ENCODE measurements at places on chromosomes 12 and 14.
A peak's percentile ranks its signal among the peaks of the same experiment; 100 is the strongest.

DNA sequence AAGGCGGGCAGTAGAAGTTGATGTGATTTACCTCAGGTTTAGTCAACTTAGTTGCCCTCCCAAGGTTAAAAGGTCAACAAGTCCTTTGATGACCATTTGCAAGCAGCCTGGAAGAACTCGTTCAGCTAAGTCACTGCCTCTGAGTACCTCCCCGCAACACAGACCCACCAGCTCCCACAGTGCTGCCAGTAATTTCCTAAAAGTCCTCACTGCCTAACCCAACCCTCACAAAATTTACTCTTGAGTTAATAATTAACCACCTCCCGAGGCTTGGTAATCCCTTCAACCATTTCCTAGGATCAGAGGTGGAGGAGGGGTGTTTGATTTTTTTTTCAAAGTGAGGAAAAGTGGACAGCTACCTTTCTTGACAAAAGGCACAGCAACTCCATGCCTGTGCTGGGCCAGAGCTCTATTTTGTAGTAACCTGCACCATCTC, 55.8 kb downstream of the MAP3K9 start:
- no peak for DNase-seq

GRCh38 chr14:69358966-69359365, 39.1 kb downstream of the ERH start:
- DNase-seq = no peak

DNA sequence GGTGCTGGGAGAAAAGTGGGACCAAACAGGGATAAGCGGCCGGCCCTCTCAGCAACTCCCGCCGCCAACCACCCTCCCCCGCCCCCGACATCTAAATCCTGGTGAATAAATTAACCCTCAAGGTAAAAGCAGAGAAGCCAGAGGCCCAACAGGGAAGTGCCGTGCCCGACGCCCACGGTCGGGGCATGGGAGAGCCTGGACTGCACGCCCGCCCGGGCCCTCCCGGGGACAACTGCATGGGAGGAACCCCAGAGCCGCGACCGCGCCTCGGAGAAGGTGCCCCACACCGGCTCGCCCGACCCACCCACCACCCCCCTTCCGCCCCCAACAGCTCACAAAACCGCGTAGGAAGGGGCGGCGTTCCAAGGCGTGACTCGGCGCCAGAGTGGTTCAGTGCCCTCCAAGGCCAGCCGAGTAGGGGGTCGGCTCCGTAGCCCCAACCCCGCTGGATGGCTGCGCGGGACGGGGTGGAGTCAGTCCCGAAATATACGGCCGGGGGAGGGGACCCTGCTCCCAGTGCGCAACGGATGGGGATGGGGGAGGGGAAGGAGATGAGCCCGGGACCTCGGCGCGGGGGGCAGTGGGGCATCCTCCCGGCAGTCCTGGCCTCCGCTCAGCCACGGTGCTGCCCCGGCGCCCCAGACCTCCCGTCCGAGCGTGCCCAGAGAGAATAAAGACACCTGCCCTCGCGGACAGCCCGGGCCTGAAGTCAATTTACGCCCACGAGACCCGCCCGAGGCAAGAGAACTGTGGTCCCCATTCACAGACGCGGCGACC, 732 bp downstream of the SLC25A29 start:
- peak; percentile 58 for DNase-seq

DNA sequence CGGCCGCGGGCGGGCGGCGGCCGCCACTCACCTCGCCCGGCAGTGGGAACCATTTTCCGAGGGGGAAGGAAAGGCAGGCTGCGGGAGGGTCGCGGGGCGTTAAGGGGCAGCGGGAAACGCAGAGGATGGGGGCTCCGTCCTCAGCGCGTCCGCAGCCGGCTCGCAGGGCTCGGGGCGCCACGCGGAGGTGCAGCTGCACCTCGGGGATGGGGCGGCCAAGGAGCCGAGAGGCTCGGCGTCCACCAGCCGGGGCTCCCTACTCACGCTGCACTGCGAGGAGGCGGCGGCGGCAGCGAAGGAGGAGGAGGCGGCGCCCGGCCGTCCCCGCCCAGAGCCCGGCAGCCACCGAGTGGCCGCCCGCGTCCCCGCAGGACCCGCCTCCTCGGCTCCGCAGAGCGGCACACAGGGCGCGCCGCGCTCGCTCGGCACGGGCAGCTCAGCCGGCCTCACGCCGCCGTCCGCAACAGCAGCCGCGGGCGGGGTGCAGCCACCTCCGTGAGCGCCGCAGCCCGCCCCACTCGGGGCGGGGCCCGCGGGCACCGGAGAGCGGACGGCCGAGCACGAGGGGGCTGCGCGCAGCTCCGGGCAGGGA, at the start of gene ATP2B1:
Gene ATP2B1, minus strand, starts transcription at position 274 of the 592 bp plus-strand sequence. CDS start 52,952 bp downstream, outside the sequence.
- DNase-seq = peak; percentile 88

GRCh38 chr14:23117371-23118020, 1.6 kb downstream of the CEBPE start:
- no peak for DNase-seq

- no peak for DNase-seq
Measured at GRCh38 chr12:78519422-78519821, 345.2 kb upstream of the SYT1 start.

GRCh38 chr12:109423392-109423791, 53.7 kb downstream of the KCTD10 start:
- DNase-seq = no peak

DNA sequence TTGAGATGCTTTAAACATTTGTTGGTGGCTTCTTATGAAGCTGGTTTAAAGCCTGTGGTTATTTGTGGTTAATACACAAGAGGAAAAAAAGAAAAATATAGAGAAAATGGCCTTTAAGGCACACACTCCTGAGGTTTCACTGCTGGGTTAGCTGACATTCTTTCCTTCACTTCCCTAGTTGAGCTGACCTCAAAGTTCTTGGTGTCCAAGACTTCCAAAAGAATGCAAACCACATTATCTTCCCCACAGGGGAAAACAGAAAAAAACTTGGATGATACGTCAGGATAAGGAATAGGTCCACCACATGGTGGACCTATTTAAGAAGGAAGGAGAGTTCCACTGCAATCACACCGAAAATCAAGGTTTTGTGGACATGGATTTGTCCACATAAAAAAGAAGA, 94.3 kb downstream of the SLC25A21 start:
- DNase-seq = no peak

DNA sequence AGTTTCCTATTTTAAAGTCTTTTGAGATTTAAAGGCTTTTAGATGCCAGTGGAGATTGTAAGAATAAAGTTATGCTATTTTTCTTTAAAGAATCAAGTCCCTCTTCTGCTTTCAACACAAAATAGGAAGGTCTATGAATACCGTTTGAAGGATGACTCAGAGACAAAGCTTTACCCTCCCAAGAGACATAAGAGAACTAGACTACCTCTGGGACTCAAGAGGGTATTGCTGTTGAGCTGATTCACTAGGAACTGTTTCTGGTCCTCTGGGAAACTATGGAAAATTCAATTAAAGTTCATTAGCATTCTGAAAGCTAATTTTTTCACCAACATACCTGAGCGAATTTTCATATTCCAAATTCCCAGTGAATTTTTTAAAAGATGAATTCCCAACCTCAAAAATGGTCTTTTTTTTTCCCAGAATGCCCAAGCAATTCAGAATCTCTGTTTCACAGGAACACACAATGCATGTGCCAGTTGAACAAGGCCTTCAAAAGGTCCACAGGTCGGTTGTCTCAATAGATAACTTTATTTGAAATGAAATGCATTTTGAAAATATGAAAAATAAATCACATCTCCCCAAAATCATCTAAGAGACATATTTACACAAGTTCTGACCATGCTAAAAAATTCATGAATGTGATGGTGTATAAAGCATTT, 6.5 kb downstream of the PHLDA1 start:
- DNase-seq = no peak

DNA sequence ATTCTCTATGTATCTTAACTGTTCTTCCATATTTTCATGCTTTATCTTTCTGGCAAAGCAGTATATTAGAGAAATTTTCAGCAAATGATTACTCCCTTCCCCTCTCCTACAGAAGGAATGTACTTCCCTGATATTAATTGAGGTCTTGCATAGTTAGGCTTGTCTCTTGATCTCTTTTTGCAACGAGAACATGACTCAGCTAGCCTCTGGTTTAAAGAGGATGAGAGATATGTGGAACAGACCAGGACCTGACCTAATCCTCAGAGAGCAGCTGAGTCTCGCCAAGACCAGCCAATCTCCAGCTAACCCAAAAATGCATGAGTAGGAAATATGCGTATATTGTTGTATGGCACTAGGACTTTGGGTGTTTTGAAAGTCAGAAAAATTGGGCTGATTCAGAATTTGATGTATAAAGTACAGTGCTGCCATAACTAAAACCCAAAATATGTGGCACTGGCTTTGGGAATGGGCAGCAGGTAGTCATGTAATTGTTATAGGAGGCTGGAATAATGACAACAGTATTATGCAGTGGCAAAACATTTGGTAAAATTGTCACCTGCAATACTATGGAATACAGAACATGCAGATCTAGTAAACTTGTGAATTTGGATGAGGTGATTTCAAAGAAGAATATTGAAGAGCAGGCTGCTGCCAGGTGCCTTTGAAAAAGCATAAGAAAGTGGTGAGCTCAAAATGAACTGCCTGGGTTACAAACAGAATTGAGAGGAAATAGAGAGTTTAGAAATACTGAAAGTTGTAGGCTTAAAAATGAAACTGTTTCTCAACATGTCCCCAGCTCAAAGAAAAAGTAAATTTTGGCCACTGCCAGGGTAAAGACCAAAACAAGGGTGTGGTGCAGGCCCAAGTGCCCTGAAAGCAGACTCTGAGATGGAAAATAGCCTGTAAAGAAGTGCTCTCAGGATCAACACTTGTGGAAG, 9.3 kb upstream of the USP15 start:
- DNase-seq = no peak

DNA sequence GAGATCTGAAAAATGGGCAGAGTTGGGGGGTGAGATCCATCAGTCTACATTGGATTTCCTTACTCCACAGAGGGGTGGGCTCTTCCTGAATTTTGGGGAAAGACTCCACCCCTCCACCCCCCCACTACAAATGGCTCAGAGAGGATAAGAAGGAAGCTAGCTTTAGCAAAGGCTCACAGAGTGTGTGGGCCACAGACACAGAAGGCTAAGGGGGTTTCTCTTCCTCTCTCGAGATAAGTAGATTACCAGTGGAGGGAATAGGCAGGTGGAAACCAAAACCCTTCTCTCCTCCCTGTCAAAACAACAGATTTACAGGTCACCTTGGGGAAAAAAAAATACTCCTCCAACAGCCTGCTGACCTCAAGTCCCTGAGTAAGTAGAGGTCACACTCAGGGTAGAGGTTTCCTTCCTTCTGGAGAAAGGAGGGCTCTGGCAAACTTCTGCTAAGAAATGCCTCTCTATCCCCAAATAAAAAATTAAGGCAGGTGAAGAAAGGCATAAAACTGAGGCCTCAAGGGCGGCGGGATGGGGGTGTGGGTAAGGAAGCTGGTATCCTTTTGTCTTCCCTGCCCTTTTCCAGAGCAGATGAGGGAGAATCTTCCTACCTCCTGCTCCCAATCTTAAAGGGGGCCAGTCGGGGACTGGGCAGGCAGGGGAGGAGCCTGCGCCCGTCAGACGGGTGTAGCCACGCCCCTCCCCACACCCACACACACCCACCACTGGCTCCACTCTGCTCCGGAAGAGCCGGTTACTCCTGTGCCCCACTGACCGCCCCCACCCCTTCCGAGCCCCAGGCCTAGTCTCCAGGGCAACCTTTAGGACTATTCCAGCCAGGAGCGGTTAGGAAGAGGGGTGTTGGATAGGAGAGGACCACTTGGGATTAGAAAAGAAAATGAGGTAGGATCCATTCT, 1.9 kb upstream of the BAZ2A start:
- DNase-seq = peak; percentile 63

- no peak for DNase-seq
Measured at GRCh38 chr14:37257501-37258070, 59.8 kb downstream of the MIPOL1 start.

- DNase-seq = peak; percentile 22
Measured at GRCh38 chr12:63826006-63826585, 18.4 kb upstream of the SRGAP1 start.

DNA sequence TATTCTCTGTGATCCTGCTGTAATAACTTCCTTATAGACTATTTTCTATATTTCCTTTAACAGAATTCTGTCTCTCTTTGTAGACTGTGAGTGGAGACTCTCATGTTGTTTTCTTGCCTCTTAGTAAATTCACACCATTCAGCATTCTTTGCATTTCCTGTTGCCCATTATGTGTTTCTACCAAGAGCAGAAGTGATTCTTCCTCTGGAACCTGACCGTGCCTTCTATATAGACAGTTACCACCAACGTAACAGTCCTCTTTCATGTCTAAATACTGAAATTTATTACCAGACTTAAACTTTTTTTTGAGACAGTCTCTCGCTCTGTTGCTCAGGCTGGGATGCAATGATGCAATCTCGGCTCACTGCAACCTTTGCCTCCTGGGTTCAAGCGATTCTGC, 31.1 kb downstream of the METAP2 start:
- no peak for DNase-seq

DNA sequence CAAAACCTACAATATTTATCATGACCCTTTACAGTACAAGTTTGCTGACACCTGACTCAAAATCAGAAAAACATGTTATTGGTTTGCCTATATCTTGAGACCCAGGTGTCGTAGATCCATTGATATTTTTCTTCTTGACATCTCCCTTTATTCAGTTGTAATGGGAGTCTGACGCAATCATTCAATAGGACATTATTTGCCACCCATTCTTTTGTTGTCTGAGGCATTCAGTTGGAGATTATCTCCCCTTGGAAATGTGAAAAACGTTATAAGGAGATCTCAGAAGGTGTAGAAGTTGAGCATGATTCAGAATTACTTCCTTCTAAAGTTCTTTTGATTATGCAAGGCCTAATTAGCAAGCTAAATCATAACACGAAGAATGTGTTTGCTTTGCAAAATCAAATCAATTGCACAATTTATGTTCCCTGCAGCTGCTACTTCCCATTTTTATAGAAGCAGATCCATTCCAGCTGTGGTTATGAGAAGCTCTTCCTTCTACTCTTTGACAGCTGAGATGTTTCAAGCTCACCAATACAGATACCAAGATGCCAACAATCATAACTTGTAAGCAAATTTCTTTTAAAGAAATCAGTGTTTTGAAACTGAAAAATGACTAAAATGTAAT, 228.2 kb upstream of the SYT1 start:
- DNase-seq = no peak

DNA sequence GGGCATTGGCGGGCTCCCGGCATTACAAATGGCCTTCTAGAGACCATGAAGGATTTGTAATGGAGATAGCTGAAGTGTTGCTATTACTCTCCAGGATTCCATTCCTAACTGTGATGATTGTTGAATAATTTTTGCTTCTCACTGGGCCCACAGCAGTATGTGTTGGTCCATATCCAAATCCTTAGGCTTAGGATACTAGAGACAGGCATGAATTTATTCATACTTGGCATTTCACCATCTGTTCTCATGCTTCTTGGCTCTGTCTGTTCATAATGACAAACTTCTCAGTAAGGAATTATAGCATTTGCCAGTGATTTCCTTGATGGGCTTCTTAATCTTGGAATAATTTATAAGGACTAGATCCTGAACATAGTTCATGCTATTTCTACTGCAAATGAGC, 832.9 kb downstream of the C12orf50 start:
- DNase-seq = no peak

- DNase-seq = no peak
Measured at GRCh38 chr12:121470751-121471150, 70.8 kb downstream of the RNF34 start.

- DNase-seq = no peak
Measured at GRCh38 chr14:91599994-91600393, 89.9 kb upstream of the PPP4R3A start.
